Karpas-422 (cell line): ENCODE measurements at places on chromosomes 13 and 19. TPM values are rescaled to one million over a fixed set of nuclear protein-coding genes. Genes with fewer than 3 reads are reported as not detected.

The ADAMTS10 gene
- total RNA-seq = not detected in 2 replicates

GRCh38 chr13:34322014-34322742 lies 504.2 kb downstream of the RFC3 start:
- no peak for DNase-seq

The RPS28 gene
- 1,155 and 2,638 TPM in 2 replicates for total RNA-seq

The GRIK5 gene
- total RNA-seq = 0.07 and 1.4 TPM in 2 replicates

DNA sequence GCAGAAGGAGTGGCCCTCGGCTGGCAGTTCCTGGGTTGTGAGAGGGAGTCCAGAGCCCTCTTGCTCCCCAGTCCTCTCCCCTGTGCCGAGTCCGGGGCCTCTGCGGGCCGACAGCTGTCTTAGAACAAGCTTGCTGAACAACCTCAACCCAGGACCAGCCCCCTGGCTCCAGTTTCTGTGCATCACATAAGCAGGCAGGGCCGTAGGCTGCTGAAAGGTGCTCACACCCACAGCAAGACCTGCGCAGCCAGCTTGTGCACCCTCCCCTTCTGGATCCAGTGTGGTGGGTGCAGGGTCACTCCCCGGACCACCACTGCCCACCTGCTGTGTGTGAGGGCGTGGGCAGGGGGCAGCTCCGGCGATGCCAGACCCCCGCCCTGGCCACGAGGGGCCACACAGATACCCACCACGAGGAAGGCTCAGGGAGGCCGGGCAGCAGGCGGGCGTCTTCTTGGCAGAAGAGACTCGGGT lies 25.2 kb upstream of the F7 start:
- DNase-seq = peak; percentile 47

DNA sequence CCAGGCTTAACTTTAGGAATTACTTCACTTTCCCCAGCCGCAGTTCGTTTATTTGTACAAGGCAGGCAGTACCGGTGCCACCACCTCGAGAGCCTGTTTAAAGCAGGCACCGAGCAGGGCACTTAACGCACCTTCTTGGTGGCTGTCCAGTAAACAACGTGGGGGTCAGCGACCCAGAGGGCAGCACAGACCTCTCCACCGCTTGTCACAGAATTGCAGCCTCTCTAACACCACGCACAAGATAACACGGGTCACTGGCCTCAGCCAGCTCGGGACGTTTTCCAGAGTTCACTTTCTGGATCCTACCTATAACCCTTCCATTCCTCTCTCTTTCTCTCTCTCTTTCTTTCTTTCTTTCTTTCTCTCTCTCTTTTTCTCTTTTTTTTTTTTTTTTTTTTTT lies 16.8 kb upstream of the ELAVL1 start:
- DNase-seq = no peak

DNA sequence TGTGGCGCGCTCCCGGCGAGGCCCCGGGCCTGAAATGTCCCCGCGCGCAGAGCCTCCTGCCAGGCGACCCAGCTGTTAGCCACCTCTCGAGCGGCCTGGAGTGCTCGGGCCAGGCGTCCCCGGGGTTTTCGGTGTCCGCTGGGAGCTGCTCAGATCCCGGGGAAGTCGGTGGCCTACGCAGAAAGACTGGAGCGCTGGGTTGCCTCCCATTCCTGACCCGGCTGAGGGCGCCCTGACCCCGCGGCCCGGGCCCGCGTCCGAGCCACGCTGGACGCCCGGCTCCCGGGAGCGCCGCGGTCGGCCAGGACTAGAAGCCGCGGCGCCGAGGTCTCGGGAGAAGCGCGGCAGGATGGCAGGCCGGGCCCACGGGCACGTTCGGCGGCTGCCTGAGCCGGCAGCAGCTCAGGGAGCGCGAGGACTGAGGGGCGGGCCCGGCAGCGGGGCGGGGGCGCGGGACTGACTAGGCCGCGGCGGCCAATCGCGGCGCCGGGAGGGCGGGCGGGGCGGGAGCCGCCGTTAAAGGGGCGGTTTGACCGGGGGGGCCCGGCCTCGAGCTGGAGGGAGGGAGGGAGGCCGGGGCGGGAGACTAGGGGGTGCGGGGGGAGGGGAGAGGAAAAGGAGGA lies 1.3 kb upstream of the ZIC2 start:
- DNase-seq = peak; percentile 67

DNA sequence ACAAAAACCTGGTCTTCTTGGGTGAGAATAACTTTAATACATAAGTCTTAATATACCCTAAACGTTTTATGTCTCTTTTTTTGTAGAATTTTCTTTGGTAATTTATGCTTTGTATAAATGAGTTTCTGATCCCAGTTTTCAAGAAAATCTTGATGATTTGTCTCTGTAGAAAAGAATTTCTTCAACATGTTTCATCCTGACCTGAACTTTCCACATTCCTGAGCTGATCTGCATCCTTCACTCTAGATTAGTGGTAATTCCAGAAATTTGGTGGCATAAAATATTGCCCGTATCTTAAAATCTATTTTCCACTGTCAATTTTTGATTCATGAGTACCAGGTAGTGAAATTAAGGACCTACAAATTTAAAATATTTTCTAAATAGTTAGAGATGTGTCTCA lies 16.3 kb downstream of the ZNF714 start:
- no peak for DNase-seq

The CA11 gene
- total RNA-seq = not detected in 2 replicates

DNA sequence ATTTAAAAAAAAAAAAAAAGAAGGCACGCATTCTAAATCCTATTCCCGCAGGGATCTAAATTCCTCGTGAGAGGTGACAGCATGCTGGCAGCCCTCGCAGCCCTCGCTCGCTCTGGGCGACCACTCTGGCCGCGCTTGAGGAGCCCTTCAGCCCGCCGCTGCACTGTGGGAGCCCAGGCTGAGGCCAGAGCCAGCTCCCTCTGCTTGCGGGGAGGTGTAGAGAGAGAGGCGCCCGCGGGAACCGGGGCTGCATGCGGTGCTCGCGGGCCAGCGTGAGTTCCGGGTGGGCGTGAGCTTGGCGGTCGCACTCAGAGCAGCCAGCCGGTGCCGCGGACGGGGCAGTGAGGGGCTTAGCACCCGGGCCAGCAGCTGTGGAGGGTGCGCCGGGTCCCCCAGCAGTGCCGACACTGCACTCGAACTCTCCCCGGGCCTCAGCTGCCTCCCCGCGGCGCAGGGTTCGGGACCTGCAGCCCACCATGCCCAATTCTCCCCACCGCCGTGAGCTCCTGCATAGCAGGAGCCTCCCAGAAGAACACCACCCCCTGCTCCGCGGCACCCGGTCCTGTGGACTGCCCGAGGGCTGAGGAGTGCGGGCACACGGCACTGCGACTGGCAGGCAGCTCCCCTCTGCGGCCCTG lies 553.9 kb downstream of the LMO7 start:
- DNase-seq = no peak

The YIPF2 gene
- 26.8 and 45.6 TPM in 2 replicates for total RNA-seq

GRCh38 chr19:3275583-3276340 lies 51.3 kb downstream of the CELF5 start:
- DNase-seq = peak; percentile 96

The KRTDAP gene
- total RNA-seq = not detected in 2 replicates

The CYP4F8 gene
- total RNA-seq = not detected in 2 replicates

DNA sequence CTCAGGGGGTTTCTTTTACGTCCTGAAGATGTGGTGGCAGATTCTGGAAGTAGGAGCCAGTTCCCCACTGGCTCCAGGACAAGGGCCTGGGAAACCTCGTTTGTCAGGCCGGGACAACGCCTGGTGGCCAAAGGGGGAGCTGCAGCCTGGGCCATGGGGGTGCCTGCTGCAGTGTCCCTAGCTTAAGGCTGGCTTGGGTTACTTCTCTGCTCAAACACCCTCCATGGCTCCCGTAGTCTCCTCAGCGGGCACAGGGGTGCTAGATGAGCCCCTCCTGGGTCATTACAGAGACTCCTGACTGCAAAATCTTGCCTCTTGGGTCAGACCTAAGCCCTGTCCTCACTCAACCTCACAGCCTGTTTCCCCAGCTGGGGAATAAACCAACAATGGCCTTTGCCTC lies 14.7 kb downstream of the CILP2 start:
- DNase-seq = peak; percentile 63

- DNase-seq = no peak
Measured at GRCh38 chr19:3135961-3136683, at the start of gene GNA15. Gene GNA15 (plus strand): TSS chr19:3136033. CDS start chr19:3136451, 418 bp downstream.

DNA sequence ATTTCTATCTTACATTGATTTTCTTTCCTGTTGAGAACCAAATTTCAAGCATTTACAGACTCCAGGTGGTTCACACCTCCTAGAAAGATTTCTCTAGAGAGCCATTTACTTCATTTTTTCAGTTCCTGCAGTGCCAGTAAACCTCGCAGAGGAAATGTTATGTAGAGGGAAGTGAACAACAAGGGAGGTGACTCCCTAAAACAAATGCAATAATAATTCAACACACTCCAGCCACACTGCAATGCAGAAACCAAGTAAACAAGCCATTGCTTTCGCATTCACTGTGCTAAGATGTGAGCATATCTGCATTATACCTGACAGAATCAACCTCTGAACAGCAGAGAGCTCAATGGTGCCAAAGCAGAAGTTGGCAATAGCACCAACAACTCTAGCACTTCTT lies 215.1 kb downstream of the RBM26 start:
- no peak for DNase-seq
